Pancreas (tissue), 10 donors: ENCODE measurements at places on chromosomes 4 and X. TPM values are rescaled to one million over a fixed set of nuclear protein-coding genes. Genes with fewer than 3 reads are reported as not detected.

The USP17L22 gene
- not detected for polyA plus RNA-seq

The F8A2 gene
- not detected for polyA plus RNA-seq

The CXorf51A gene
- polyA plus RNA-seq, result not detected

The CD38 gene
- 0.56 TPM for polyA plus RNA-seq

The PPP2R2C gene
- polyA plus RNA-seq, result 2.0 TPM

The MAGEC1 gene
- not detected for polyA plus RNA-seq

The SYTL4 gene
- 23.7 TPM for polyA plus RNA-seq

The FAM53A gene
- polyA plus RNA-seq, result 2.7 TPM

The CLIC2 gene
- 2.2 TPM for polyA plus RNA-seq

The EREG gene
- polyA plus RNA-seq, result not detected

The DUSP9 gene
- polyA plus RNA-seq, result 0.07 TPM

The ADH4 gene
- 0.09 TPM for polyA plus RNA-seq

The HPGD gene
- polyA plus RNA-seq, result 2.1 TPM

The C4orf50 gene
- 0.23 TPM for polyA plus RNA-seq

The ADH7 gene
- polyA plus RNA-seq, result not detected

The TMA16 gene
- polyA plus RNA-seq, result 7.8 TPM

The XAGE2 gene
- polyA plus RNA-seq, result 0.59 TPM

The DDX53 gene
- polyA plus RNA-seq, result not detected

The FGB gene
- 0.59 TPM for polyA plus RNA-seq

The TBC1D25 gene
- 5.0 TPM for polyA plus RNA-seq

The PDHA1 gene
- 132 TPM for polyA plus RNA-seq

The CDKL5 gene
- polyA plus RNA-seq, result 0.76 TPM

The PDZD4 gene
- 8.4 TPM for polyA plus RNA-seq

The CCDC160 gene
- polyA plus RNA-seq, result 0.53 TPM

The RBM46 gene
- 0.05 TPM for polyA plus RNA-seq

The ZDHHC15 gene
- polyA plus RNA-seq, result 0.46 TPM

The SCRG1 gene
- polyA plus RNA-seq, result 0.38 TPM

The PTPN13 gene
- polyA plus RNA-seq, result 1.9 TPM

The CORIN gene
- 0.05 TPM for polyA plus RNA-seq

The RAPGEF2 gene
- polyA plus RNA-seq, result 8.2 TPM

The NUDT9 gene
- 45.4 TPM for polyA plus RNA-seq
